ENCODE measurements at places on chromosomes 11 and 22. TPM values are rescaled to one million over a fixed set of nuclear protein-coding genes. Genes with fewer than 3 reads are reported as not detected.
A peak's percentile ranks its signal among the peaks of the same experiment; 100 is the strongest.

ST13 gene
- 562 TPM for polyA plus RNA-seq

INS gene
- not detected for polyA plus RNA-seq

CD3G gene
- 1.3 TPM for polyA plus RNA-seq

MMP7 gene
- polyA plus RNA-seq: not detected

HNRNPUL2 gene
- polyA plus RNA-seq: 93.9 TPM

AIFM3 gene
- 1.4 TPM for polyA plus RNA-seq

NLRP10 gene
- not detected for polyA plus RNA-seq

TRPC6 gene
- polyA plus RNA-seq: 36.7 TPM

DNA sequence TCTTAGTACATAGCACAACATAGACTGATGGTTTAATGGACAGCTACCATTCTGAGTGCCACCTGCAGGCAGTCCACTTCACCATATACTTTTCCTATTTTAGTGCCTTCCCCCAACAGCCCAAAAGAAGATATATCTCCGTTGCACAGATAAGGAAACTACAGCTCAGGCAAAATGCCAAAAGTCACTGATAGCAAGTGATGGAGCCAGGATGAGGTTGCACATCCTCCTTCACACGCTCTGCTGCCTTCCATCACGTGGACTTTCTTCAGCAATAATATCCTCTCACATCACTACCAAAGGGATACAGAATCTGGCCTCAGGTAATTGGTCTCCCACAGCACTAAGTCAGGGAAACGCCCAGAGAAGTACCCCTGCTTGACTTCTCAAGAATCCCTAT lies 7.5 kb downstream of the TCF20 start:
- DNase-seq: no peak
- H3K4me3 ChIP-seq: no peak overlapping the region
- no peak overlapping the region for H3K27ac ChIP-seq
- peaks cover 4% of the 10 kb centered on the region for H3K4me1 ChIP-seq
- no peaks in the 10 kb centered on the region for H3K27me3 ChIP-seq
- no peaks in the 10 kb centered on the region for H3K36me3 ChIP-seq

GRCh38 chr11:1072821-1073231 lies 1.8 kb upstream of the MUC2 start:
- no peak overlapping the region for H3K4me3 ChIP-seq
- no peaks in the 10 kb centered on the region for H3K36me3 ChIP-seq
- H3K27ac ChIP-seq: no peak overlapping the region
- DNase-seq: no peak
- peaks cover 17% of the 10 kb centered on the region for H3K4me1 ChIP-seq
- H3K27me3 ChIP-seq: no peaks in the 10 kb centered on the region

DNA sequence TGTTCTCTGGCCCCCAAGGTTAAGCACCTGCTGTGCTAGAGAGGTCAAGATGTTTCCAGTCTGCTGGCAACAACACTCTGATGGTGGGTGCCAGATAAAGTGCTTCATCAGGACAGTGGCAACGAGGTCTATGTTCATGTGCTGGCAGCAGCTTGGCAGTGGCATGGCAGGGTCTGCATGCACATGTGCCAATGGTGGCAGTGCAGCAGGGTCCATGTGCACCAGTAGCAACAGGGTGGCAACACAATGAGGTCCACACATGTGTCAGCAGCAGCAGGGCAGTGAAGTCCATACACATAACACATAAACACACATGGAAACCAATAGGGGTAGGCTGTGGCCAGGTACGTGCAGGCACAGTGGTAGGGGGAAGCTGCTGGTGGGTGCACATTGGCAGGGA lies 48.4 kb upstream of the FAR1 start:
- H3K4me3 ChIP-seq: no peak overlapping the region
- H3K4me1 ChIP-seq: no peaks in the 10 kb centered on the region
- H3K27me3 ChIP-seq: no peaks in the 10 kb centered on the region
- no peaks in the 10 kb centered on the region for H3K36me3 ChIP-seq
- H3K27ac ChIP-seq: no peak overlapping the region

DNA sequence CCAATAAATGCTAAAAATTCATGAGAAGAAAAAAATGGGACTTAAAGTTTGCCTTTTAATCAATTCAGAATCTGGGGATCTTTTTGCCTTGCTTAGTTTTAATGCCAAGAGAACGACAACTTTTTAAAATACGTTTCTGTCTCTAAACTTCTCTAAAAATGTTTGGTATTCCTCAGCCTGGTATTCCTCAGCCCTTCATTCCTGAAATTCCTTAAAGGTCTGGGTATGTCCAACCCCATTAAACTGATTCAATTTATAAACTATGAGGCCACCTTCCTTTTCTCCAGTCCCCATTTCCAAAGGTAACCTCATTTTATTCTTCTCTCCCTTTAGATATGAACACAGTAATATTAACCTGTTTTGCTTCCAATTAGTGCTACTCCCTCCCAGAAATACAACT lies 16.6 kb downstream of the POLA2 start:
- no peak for DNase-seq
- peaks cover 44% of the 10 kb centered on the region for H3K36me3 ChIP-seq
- H3K4me1 ChIP-seq: peaks cover 44% of the 10 kb centered on the region
- H3K27ac ChIP-seq: no peak overlapping the region
- H3K27me3 ChIP-seq: no peaks in the 10 kb centered on the region

GRCh38 chr11:123174196-123175183 lies 20.6 kb downstream of the CLMP start:
- DNase-seq: no peak
- no peak overlapping the region for H3K4me3 ChIP-seq
- no peaks in the 10 kb centered on the region for H3K36me3 ChIP-seq

GRCh38 chr22:23825246-23825905 lies 13.4 kb downstream of the DERL3 start:
- no peak overlapping the region for H3K4me3 ChIP-seq
- no peaks in the 10 kb centered on the region for H3K27me3 ChIP-seq
- no peak overlapping the region for H3K27ac ChIP-seq

- no peak for DNase-seq
- H3K27me3 ChIP-seq: no peaks in the 10 kb centered on the region
- no peak overlapping the region for H3K27ac ChIP-seq
- H3K4me1 ChIP-seq: no peaks in the 10 kb centered on the region
Observed at GRCh38 chr11:71068963-71069362, 183.4 kb downstream of the SHANK2 start.

- no peaks in the 10 kb centered on the region for H3K36me3 ChIP-seq
- no peak for DNase-seq
- H3K4me3 ChIP-seq: no peak overlapping the region
- H3K4me1 ChIP-seq: peaks cover 12% of the 10 kb centered on the region
Observed at GRCh38 chr22:18073467-18073866, 4.3 kb upstream of the PEX26 start.

- peak; percentile 21 for DNase-seq
- H3K27ac ChIP-seq: peak overlapping the region; percentile 99
- no peaks in the 10 kb centered on the region for H3K36me3 ChIP-seq
- H3K4me1 ChIP-seq: peaks cover 72% of the 10 kb centered on the region
- H3K4me3 ChIP-seq: peak overlapping the region; percentile 59
Observed at GRCh38 chr11:114401311-114401710, 845 bp downstream of the RBM7 start.

DNA sequence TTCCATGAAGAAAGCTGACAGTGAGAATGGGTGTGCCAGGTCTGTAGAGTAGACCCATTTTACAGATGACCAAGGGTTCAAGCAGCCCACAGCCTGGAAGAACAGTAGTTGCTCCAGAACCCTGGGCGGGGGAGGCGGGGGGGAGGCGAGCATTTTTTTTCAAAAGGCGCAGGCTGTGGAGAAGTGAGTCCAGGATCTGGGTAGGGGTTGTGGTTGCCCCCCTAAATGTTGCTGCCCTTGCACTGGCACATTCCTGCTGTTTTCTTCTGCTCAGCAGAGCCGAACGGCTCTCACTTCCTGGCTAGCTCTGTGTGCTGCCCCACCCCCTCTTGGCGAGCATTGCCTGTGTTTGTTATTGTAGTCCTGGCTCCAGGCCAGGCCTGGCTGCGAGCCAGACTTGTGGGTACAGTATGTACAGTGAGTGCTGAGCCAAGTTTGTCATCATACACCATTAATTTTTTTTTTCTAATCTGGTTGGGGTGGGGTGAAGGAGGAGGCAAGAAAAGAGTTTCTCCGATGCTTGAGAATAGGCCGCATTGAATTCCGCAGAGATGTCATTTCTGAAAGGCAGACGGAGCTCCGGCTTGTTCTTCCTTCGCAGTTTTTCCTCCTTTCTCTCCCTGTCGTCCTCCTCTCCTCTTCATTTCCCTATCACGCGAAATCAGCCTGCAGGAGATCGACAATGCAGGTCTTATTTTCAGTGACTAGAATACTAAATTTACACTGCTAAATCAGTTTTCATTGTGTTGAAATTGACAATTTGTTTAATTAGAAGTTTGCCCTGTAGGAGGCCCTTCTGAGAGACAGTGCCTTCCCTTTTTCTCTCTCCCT lies 100.5 kb downstream of the ZBTB16 start:
- no peaks in the 10 kb centered on the region for H3K36me3 ChIP-seq
- H3K4me3 ChIP-seq: no peak overlapping the region
- H3K4me1 ChIP-seq: peaks cover 63% of the 10 kb centered on the region
- peak; percentile 99 for DNase-seq
- peak overlapping the region; percentile 84 for H3K27ac ChIP-seq

GRCh38 chr11:83299681-83300080 lies 13.5 kb upstream of the CCDC90B start:
- H3K27ac ChIP-seq: no peak overlapping the region
- no peaks in the 10 kb centered on the region for H3K36me3 ChIP-seq
- H3K4me3 ChIP-seq: no peak overlapping the region
- H3K4me1 ChIP-seq: no peaks in the 10 kb centered on the region

GRCh38 chr11:64410404-64410734 lies 51.4 kb downstream of the RPS6KA4 start:
- no peaks in the 10 kb centered on the region for H3K36me3 ChIP-seq
- no peak overlapping the region for H3K27ac ChIP-seq
- DNase-seq: no peak
- peaks cover 7% of the 10 kb centered on the region for H3K4me1 ChIP-seq

DNA sequence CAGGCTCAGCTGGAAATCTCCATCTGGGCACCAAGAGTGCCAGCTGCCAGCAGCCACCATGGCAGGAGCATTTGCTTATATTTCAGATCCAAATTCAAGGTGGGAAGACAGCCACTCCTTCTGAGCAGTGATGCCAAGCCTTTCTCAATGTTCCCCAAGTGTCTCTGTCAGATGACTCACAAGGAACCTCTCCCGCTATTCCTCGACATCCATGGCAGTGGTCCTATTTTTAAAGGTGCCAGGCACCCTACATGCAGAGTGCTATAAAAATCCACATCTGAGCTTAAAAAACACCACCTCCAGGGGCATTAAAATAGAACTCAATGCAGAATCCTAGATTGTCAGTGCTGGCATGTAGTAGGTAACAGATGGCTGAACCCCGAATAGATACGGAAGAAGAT lies 112.1 kb downstream of the SLC1A2 start:
- DNase-seq: no peak
- peak overlapping the region; percentile 79 for H3K27ac ChIP-seq
- H3K36me3 ChIP-seq: no peaks in the 10 kb centered on the region
- peaks cover 72% of the 10 kb centered on the region for H3K4me1 ChIP-seq

Data from left lung (tissue), 14 donors.